T1000 (cell line): ENCODE measurements at places on chromosomes 13 and 19.

DNA sequence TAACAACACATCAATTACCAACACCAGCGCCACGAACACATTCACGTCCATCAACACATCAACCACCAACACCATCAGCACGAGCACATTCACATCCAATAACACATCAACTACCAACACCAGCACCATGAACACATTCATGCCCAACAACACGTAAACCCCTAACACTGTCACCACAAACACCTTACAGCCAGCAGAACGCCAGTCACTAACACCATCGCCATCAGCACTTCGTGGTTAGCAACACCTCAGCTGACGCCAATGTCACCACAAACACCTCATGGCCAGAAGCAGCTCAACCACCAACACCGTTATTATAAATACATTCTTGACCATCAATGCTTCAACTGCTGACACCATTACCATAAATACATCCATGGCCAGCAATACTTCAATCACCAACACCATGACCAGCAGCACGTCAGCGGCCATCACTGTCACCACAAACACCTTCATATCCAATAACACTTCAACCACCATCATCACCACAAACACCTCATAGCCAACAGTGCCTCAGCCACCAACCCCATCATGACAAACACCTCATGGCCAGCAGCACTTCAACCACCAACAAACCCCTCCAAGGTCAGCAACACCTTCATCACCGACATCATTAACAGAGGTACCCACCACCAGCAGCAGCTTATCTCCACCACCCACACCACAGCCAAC is 9.4 kb downstream of the FCER2 start:
- no peak for DNase-seq

DNA sequence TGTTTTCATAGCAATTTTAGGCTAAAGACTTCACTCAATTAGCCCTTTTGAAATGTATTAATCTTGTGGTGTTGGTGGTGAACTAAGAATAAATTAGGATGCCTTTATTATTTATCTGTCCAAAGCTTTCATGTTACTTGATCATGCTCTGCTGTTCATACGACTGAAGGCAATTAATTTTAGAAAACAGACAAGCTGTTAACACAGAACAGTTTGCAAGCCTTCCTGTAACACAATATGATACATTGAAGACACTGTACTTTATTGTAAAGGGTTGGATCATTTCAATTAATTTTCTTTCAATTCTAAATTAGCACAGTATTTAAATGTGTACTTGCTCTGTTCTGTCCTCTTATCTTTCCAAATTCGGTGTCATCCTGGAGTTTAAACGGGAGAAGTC is 794.3 kb upstream of the MIR17HG start:
- DNase-seq: no peak

GRCh38 chr13:28837111-28837510 is 17.0 kb downstream of the MTUS2 start:
- DNase-seq: no peak

GRCh38 chr13:41919031-41919740 is 41.7 kb downstream of the VWA8 start:
- no peak for DNase-seq

GRCh38 chr13:48235341-48236135 is 2.5 kb downstream of the ITM2B start:
- no peak for DNase-seq

DNA sequence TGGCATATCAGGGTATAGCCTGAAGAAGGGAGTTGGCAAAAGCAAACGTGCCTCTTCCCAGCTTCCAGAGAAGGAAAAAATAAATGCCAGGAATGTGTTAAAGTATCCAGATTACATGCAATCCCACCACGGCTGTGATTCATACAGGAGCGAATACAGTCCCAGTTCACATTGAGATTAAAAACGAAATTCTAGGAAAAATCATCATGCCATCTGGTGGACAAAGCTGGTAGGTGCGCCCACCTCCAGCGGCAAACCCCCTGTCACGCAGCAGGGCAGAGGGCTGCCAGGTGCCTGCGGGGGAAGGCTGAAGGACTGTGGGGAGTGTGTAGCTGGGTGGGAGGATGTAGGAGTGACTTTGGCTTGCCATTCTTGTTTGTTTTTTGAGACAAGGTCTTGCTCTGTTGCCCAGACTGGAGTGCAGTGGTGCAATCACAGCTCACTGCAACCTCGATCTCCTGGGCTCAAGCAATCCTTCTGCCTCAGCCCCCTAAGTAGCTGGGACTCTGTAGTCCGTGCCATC is 6.4 kb upstream of the DMWD start:
- DNase-seq: peak; percentile 75

DNA sequence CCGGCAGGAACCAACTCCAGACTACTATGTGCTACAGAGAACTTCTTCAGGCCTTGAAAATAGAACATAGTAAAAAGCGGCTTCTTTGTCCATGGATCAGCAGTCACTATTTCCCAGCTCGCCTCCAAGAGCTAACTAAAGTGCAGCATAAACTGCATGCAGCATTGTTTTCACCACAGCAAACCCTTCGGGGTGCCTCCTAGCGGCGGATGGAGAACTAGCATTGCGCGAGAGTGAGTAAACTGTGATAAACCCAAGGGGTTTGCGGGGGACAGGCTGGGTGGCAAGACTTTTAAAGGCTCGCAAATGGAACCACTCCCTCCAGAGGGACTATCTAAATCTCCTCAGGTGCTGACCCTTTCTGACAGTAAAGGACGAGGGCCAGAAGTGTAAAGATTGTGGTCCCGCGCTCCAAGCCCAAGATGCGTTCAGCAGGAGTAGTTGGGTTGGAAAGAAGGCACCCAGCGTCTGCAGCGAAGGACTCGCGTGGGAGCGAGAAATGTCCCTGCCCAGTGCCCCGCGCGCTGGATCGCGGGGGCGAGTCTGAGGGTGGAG is 21.5 kb upstream of the SGCG start:
- DNase-seq: no peak

DNA sequence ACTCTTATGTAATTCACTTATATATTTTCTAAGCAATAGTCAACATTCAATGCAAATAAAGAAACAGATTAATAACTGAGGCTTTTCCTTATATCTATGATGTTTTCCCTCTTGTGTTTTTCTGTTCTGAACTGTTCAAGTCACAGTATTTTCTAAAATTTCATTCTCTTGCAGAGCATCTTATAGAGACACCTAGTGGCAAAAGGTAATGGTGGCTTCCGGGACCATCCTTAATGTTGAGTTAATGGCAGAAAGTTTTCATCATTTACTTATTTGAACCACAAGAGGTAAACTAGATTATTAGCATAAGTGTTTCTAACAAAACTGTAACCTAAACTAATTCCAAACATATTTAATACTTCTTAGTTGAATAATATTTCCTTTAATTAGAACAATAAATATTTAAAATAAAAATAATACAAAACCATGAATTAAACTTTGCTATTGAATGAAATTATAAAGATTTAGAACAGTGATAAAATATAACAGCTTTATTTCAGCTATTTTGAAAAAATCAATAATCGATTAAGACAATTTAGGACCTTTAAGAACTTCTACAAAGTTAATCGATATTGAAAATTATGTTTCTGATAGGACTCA is 1.7 kb upstream of the SLITRK5 start:
- DNase-seq: no peak

- no peak for DNase-seq
Measured at GRCh38 chr19:5086725-5087439, 118.0 kb downstream of the KDM4B start.

DNA sequence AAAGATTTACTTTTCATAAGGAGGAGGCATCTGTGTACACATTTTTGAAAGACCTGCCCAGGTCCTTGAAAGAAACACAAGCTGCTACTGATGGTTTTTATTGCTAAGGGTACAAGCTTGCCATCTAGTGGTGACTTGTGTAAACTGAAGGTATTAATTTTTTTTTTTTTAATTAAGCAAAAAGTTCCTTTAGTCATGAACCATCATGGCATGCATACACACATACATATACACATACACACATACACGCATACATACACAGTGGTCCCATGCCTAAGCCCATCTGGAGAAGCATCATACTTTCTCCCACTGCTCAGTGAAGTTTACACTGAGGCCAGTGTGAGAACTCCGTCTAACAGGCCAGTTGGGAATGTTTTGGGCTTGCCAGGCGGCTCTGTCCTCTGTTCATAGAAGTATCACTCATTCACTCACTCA is 312.5 kb downstream of the DCLK1 start:
- no peak for DNase-seq

DNA sequence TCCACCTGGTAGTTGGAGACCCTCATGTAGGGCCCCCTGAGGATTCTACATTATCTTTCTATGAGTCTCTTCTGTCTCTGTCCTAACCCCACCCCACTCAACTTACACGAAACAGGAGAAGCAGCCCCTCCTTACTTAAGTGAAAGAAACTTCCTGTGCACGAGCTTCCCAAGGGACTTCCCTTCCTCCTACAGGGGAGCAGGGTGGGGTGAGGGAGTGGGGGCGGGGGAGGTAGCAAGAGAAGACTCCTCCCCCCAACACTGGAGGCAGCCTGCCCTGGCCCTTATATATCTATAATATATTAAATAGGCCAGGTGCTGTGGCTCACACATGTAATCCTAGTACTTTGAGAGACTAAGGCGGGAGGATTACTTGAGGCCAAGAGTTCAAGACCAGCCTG is 5.5 kb upstream of the PDE4C start:
- no peak for DNase-seq

GRCh38 chr13:36903925-36904595 is 16.0 kb downstream of the SMAD9 start:
- DNase-seq: no peak

DNA sequence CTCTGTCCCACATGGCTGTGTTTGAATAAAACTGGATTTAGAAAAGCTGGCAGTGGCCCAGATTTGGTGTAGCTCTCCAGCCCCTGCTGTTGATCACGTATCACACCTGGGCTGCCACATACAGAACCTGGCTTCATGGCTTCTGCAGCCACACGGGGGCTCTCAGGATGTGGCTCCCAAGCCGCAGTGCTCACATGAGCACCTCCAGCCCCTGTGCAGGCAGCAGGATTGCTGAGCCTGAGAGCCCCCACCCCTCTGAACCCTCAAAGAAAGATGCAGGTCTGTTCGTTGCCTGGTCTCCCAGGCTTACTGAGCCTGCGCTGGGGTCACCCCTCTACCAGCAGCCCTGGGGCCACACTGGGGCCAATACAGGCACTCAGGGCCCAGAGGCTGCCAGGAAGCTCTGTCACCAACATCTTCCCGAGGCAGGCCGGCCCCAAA is 2.7 kb downstream of the PLEKHF1 start:
- no peak for DNase-seq

DNA sequence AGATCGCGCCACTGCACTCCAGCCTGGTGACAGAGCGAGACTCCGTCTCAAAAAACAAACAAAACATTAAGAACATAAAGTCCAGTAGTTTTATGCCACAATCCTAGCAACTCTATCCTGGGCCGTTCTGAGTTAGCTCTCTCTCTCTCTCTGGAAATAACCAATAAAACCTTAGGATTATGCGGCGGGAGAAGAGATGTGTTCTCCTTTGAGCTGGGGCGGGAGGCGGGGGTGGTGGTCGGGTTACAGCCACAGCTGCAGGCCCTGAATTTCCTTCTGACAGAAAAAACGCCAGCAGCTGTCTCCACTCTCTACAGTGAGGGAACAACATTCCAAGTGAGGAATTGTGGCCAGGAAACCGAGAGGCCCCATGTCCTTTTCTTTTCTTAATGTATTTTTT is 9.1 kb upstream of the PNMA8A start:
- DNase-seq: no peak

GRCh38 chr13:24725379-24725778 is 38.6 kb upstream of the RNF17 start:
- DNase-seq: no peak

DNA sequence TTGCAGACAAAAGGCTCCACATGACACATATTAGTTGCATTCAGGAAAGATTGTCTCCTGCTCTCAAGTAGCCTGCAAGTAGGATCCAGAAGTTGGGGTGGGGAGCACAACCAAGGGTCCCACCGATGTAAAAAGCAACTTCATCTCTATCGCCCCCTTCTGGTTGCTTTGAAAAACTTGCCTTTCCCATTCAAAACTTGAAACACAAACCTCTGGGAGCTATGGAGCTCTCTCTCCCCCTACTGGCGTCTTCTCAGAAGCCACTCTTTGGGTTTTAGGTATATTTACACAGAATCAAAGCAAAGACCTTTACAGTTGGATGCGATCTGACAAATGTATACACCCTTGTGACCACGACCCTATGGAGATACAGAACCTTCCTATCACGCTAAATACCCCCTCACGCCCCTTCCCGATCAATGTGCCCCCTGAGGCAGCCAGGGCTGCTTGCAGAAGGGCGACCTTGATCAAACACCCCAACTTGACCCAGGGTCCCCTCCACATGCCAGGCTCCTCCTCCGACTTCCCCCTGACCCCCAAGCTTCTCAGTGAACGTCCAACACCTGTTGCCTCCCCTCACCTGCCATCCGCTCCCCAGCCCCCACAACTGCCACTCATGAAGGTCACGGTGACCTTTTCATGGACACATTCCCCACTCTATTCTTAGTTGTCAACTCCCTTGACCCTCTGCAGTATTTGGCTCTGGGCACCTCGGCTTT is 10.1 kb downstream of the NOSIP start:
- DNase-seq: peak; percentile 23

GRCh38 chr19:591099-591958 is 1.6 kb downstream of the HCN2 start:
- peak; percentile 34 for DNase-seq

DNA sequence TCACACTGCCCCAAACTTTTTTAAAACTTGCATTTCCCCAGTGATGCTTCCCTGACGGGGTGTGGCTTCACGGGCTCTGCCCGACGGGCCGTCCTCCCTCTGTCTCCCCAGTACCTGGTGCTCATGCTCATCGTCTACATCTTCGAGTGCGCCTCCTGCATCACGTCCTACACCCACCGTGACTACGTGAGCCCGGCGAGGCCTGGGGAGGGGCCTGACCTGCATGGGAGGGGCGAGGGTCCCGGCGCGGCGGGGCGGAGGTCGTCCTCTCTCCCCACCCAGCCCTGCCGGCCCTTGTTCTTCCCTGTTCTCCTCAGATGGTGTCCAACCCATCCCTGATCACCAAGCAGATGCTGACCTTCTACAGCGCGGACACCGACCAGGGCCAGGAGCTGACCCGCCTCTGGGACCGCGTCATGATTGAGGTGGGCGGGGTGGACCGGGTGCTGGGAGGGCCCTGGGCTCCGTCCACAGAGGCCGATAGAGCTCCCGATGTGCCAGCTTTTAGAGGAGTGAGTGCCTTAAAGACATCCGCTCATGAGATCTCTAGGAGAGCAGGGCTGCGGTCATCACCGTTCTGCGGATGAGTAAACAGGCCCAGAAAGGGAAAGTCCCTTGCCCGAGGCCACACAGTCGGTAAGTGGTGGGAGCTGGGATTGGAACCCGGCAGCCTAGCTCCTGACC is 6.9 kb downstream of the UPK1A start:
- peak; percentile 46 for DNase-seq

GRCh38 chr13:73110814-73111213 is 52.0 kb downstream of the KLF5 start:
- no peak for DNase-seq

DNA sequence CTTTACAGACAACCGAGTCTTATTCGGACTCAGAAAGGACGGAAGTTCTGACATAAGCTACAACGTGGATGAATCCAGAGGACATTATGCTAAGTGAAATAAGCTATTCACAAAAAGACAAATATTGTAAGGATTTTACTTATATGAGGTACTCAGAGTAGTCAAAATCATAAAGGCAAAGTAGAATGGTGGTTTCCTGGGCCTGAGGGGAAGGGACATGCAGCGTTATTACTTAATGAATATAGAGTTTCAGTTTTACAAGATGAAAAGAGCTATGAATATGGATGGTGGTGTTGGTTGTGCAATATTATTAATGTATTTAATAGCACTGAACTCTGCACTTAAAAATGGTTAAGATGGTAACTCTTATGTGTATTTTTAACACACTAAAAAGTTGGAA is 419.1 kb upstream of the SGCG start:
- DNase-seq: no peak
